ENCODE measurements at places on chromosomes 7 and 10. TPM values are rescaled to one million over a fixed set of nuclear protein-coding genes. Genes with fewer than 3 reads are reported as not detected.
A peak's percentile ranks its signal among the peaks of the same experiment; 100 is the strongest.

GRCh38 chr7:29940199-29940598 lies 49.4 kb downstream of the SCRN1 start:
- no peak for DNase-seq

GRCh38 chr10:32077896-32078485 lies 21.8 kb upstream of the KIF5B start:
- DNase-seq = no peak

DNA sequence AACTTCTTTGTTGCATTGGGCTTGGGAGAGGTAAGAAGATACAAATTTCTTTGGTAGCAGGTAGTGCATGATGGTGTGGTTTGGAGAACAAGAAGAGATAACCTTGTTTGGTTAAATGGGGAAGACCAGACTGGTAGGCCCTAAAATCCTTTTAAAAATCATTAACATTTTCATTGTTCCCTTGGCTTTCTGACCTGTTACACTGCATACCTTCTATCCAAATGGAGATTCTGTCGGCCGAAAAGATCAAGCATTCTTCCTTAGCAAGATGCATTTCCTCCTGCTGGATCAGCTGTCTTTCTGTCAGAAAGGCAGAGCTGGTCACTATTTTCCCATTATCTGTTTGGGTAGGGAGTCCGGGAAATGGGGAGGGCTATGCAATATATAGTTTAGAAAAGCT lies 33.7 kb downstream of the AGK start:
- no peak for DNase-seq

- no peak for DNase-seq
Observed at GRCh38 chr7:93053949-93054943, 63.5 kb downstream of the SAMD9 start.

DNA sequence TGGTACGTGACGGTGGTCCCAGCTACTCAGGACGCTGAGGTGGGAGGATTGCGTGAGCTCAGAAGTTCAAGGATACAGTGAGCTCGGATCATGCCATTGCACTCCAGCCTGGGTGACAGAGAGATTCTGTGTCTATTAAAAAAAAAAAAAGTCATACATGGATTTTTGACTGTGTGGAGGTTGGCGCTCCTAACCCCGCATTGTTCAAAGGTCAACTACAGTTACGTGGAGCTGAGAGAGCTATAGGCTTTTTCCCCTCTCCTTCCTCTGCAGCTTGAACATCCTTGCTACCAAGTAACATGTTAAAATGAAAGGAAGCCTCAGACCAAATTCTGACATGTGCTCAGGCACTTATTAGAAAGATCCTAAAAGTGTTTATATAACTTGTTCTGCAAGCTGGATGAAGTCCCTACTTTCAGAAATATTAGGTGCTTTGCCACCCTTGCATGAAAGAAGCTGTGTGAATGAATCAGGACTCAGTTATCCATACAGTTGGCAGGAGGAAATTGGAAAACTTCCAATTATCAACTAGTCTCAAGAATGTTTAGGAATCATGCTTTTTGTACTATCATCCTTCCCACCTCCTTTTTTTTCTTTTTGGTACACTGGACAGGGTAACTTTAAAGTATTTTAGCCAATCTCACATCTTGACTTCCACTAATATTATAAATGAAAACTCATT lies 12.5 kb upstream of the ST7 start:
- DNase-seq = no peak

DNA sequence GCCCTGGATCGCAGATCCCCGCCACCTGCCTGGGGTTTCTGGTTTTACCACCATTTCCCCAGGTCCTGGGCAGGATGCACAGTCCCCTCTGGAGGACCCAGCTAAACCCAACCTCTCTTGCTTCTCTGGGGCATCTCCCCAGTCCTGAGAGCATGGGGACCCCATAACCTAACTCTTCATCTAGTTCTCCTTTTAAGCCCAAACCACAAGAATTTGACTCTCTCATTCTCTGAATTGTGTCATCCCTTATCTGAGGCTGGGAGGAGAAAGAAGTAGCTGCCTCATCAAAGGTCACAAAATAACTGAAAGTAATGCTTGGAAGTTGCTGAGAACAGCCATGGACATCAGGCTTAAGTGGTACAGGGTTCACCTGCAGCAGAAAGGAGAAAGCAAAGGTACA lies 159.9 kb downstream of the FGFR2 start:
- no peak for DNase-seq

GRCh38 chr10:71093531-71093930 lies 118.8 kb upstream of the UNC5B start:
- DNase-seq = peak; percentile 23

DNA sequence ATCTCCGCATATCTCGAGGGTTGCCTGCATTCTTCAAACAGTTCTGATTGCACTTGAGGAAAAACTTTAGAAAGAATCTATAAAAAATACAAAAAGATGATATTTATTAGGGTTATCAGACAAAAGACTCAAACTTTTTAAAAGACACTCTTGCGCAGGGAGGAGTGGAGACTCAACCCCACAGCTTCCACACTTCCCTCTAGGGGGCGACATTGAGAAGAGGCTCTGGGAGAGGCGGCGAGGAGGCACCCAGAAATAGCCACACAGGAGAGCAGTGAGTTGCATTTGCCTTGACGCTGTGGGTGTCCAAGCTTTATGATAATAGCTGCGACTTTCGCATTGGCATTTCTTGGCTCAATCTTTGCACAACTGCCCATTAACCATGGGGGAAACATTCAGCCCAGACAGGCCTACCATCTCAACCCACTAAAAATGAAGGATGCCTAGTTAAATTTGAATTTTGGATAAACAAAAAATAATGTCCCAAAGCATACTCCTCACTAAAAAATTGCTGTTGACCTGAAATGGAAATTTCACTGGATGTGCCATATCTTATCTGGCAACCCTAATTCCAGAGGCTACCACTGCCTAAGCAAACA lies 86.2 kb downstream of the EBF3 start:
- no peak for DNase-seq

- no peak for DNase-seq
Observed at GRCh38 chr7:146002431-146003078, 114.0 kb upstream of the CNTNAP2 start.

- DNase-seq = no peak
Observed at GRCh38 chr7:45387837-45388236, 186.3 kb upstream of the ADCY1 start.

- DNase-seq = no peak
Observed at GRCh38 chr10:49081547-49082275, 33.6 kb downstream of the VSTM4 start.

Gene SMO
- 12.5 TPM for total RNA-seq

Gene PIP
- total RNA-seq = not detected

Gene HYAL4
- total RNA-seq = 0.23 TPM

Gene CCDC172
- total RNA-seq = not detected

Gene SPACDR
- total RNA-seq = not detected

Gene HOXA11
- total RNA-seq = 16.6 TPM
